Stimulated activated CD4-positive, alpha-beta T cell treated with anti-CD3 and anti-CD28 coated beads, TNF-alpha, amount 100 ng/mL, for 24 hours (primary cell): ENCODE measurements at places on chromosomes 2 and 18.

DNA sequence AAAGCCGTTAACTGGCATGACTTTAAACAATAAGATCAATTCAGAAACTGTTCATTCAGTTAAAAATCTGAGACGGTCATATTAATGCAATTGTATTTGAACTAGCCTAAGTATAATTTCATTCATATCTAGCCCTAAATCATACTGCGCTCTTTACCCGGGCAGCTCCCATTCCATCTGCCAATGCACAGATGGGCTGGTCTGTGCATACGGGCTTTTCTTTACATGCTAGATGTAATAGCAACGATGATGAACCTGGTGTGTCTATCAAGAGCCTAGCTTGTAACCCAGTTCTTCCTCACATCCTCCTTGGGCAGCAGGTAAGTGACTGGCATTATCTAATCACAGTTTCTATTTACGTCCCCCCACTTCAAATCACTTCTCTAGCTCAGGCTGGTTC, 631.5 kb upstream of the KLHL29 start:
- DNase-seq: no peak

- no peak for DNase-seq
These were observed 64.3 kb upstream of the PSMD14 start for GRCh38 chr2:161243905-161244304.

DNA sequence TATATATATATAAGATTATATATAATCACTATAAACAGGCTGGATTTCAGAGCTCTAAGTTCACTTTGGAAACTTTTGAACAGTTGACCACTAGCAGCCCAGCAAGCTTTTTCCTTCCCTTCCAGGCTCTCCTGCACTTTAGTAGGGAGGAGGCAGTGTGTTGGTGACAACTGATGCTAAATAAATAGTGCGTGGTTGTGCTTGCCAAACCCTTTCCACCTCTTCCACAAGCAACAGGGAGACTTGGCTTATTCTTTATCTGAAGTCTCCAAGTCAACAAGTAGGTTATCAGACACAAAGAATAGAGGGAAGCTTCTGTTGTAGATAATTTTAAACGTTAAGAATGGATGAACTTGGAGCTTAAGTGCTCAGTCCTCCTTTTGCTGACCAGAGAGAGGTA, 408.2 kb upstream of the HNRNPA3 start:
- no peak for DNase-seq

- DNase-seq: no peak
These were observed 15.2 kb downstream of the MMADHC start for GRCh38 chr2:149572102-149572953.

- no peak for DNase-seq
These were observed 289.4 kb downstream of the KCNS3 start for GRCh38 chr2:18167871-18168270.

GRCh38 chr2:142741764-142742269, 135.6 kb upstream of the KYNU start:
- DNase-seq: no peak

DNA sequence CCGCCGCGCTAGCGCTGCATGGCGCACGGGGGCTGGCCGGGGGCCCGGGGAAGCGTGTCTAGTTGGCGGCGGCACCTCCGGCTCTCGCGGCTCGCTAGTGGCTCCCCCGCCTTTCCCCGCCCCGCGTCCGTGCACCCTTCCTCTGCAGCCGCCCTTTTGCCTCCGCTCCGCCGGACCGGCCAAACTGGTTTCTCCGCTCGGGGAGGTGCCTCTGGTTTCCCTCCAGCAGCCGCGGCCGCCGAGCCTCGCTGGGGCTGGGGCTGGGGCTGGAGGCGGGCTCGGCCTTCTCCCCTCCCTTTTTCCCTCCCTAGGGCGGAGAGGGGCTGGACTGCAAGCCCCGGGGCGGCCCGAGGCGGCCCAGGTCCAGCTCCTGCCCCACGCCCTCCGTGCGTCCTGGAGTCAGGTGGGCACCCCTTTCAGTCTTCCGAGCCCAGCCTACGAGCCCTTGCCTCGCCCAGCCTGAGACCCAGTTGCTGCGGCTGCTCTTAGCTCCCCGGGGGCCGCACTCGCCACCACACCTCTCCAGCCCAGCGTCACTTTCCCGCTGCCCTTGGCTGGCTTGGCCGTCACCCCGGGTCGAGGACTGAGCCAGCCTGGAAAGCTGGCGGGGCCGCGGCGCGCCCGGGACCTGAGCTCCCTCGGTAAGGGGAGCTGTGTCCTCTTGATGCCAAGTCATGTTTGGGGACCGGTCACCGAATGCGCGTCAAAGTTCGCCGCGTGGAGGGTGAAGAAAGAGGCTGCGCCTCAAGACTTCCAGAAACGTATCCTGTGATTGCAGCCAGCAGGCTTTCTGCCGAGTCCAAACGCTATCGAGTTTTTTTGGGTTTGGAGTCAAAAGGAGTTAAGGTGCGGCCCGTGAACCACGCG, at the start of gene ATP8B1:
Gene ATP8B1, minus strand, starts transcription at position 213 of the 867 bp plus-strand sequence. CDS start 71,508 bp downstream, outside the sequence.
- DNase-seq: no peak

DNA sequence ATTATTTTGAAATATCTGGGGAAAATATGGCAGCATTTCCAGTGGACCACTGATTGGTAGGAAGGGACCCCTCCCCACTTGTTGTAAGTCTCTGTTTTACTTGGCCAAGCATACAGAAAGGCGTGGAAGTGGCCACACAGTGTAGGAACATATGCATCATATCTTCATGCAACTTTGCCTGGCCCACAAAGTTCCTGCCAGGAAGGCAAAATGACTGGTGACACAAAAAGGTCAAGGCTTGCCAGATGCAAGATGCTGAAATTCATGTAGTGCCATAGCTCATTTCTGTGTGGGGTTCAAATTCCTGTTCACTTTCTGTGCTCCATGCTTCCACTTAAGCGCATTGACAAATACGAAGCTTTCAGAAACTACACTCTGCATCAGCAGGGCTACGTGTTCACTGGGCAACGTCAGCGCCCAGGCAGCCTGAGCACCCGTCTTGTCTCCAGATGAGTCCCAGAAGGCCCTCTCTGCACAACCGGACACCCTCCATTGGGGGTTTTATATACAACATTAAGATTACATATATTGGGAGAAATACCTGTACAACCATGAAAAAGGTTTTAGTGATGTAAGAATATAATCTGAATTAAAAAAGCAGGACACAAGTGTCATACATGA, 3.6 kb downstream of the DYNC2LI1 start:
- no peak for DNase-seq

DNA sequence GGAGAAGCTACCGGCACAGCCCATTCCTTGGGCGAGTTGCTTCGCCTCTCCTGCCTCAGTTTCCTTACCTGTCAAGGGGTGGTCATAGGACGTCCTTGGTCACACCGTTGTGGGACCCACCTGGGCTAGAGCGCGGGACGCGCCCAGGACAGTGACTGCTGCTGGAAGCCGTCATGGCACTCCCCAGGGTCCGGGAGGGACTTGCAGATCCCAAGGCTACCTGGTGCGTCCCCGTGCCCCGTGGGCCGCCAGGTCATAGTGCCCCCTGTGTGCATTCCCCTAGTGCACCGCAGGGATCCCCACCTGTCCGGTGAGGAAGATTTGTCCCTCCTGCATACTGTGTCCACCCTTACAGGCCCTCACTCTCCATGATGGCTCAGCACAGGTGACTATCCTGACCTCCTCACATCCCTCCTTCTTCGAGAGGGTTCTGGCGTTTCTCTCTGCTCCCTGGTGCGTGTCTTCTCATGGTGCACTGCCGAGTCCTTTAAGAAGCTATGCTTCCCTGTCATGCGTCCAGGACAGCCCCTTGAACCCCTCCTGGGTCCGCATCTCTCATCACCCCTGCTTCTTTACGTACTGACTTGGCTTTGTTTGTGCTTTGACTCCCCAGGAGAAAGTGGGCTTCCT, 886 bp upstream of the STK25 start:
- DNase-seq: no peak

DNA sequence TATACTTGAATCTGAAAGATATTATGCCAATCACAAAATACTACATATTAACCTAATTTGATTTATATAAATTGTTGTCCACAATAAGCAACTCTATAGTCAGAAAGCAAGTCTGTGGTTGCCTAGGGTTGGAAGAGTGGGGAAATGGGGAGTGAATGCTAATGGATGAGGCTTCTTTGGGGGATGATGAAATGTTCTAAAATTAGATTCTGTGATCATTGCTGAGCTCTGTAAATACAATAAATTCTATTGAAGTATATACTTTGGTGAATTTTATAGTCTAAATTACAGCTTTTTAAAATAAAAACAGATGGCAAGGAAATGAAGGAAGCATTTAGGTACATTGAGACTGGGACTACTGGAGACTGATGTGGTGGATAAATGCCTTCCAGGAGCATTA, 275.5 kb downstream of the MBD2 start:
- no peak for DNase-seq

GRCh38 chr2:231780909-231781797, at the start of gene PDE6D:
TSS of gene PDE6D (minus strand) at chr2:231781282. CDS start at chr2:231781114, 168 bp downstream.
- peak; percentile 96 for DNase-seq

GRCh38 chr2:9613291-9613690, 17.5 kb downstream of the YWHAQ start:
- DNase-seq: no peak

GRCh38 chr18:6414118-6414722, 491 bp downstream of the L3MBTL4 start:
- DNase-seq: no peak
